ENCODE measurements at places on chromosomes 7 and 10.

DNA sequence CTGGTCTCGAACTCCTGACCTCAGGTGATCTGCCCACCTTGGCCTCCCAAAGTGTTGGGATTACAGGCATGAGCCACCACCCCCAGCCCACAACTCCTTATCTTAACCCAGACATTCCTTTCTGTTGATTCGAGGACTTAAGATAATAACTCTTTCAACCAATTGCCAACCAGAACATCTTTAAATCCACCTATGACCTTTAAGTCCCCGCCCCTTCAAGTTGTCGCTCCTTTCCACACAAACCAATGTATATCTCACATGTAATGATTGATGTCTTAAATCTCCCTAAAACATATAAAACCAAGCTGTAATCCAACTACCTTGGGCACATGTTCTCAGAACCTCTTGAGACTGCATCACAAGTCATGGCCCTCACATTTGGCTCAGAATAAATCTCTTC, 7.8 kb upstream of the ANKRD2 start:
- DNase-seq, result no peak

DNA sequence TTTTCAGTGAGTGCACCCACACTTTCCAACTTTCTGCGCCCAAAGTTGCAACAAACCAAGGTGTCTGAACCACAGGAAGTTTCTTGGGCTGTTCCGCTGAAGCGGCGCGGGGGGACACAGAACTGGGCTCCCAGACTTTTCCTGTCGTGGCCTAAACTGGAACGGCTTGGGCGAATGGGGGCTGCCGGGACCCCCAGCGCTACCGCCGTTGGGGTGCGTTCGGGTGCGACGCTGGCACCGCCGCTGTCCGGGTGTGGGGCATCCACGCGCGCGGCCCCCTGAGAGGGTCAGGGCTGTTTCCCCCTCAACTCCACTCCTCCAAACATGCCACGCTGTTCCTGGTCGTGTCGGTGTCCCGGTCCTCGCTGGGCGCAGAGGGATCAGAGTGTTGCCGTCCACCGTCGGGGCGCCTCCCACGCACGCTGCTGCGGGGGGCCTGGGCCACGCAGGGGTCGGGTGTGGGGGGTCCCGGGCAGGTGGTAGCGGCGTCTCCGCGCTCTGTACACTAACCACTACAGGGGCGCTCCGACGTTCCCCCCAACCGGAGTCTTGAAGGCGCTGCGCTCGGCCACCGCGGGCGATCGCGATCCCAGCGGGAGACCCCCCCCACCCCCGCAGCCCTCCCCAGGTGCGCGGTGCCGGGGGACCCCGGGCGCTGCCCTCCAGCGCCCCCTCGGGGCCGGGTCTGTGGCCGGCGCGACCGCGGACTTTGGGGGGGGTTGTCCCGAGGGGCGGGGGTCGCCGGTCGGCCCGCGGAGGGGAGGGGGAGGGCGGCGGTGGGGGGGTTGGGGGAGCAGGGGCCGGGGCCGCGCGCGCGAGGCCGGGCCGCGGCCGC, 2.2 kb upstream of the CUX1 start:
- peak; percentile 58 for DNase-seq

DNA sequence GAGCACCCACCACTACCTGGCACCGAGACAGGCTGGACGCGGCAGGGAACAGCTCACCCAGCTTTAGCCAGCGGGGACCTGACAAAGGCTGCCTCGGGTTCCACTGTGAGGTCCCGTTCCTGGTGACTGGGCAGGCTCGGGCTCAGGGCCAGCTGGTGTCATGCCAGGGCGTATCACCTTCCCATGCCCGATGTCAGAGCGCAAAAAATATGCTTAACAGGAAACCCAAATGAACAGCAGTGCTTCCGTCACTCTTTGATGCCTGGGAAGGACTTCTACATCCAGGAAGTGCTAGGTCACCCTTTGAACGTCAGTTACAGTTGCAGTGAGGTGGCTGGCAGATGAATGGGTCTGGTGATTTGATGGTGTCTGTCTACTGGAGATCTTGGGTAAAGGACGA, 106.0 kb downstream of the ADARB2 start:
- DNase-seq, result no peak

DNA sequence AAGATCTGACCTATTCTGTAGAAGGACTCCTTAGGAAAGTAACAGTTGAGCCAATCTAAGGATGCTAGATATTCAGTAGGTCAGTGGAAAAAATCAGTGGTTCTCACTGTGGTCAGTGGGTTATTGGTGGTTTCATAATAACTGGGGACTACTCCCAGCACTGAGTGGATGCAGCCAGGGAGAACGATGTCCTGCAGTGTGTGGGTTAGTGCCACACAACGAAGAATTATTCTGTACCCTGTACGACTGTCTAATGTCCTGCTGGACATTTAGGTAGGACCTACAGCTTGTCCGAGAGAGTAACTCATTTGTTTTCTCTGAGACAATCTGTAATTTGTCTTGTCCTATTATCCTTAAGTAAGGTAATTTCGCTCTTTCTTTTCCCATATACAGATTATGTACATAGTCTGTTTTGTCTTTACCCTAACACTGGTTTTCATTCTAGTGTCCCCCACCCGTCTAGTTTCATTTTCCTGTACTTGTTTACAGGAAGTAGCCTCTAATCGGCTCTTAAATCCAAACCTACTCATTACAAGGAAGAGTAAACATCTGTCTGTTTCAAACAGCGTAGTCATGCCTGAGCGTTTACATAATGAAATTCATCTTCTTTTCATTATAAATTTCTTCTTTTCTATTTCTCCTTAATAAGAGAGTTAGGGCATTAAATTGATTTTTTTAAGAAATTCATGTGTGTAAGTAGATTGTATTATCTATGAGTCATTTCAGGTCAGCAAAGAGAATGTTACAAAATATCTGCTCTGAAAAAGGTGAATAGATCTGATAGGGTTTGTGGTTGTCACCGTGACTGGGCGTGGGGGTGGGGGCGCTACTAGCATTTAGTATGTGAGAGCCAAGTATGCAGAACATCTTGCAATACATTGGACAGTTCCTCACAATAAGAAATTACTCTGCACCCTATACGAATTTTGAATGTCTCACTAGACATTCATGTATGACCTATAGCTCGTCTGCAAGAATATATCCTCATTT, 8.3 kb upstream of the ZC3HAV1L start:
- DNase-seq, result no peak

DNA sequence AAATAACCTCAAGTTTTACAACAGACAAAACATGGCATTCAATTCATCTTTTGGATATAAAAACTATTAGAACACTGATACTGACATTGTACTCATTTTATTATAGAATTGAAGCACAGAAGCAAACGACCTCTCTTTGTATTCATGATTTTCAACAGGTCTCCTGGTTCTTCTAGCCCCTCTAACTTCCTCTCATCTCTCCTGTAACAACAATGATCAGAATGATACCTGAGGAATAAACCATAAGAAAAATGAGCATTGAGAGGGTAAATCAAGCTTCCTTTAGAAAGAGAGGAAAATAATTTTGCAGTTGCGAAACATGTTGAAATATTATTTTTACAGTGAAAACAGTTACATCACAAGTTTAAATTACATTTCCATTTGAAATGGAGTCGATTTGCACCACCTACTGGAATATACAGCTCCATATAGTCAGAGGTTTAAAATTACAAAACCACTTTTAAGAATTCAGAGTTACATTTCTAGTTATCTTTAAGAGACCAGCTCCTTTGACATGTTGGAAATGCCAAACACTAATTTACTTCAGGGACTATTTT, 17.5 kb upstream of the TEX36 start:
- peak; percentile 12 for DNase-seq

DNA sequence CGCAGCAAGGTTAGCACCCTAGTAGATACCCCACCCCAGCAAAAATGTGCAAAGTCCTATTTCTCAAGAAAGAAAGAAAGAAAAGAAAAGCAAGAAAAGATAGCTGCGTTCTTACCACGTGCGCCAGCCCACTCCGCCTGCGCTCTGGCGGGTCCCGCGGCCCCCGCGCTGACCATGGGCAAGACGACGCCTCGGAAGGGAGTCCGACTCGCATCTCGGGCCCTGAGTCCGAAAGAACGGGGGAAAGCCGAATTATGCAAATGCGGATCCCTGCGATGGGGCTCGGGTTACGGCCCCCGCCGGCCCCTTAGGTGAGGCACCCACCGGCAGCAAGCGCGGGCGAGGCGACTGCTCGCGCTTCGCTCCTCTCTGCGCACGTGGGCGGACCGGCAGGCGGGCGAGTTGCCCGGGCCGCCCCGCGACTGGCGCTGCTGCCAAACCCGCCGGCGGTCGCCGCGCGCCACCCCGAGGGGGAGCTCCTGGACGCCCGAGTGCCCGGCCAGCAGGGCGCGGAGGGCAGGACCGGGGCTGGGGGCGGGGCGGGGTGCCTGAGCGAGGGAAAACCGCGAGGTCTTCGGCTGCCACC, 2.4 kb upstream of the EGR2 start:
- no peak for DNase-seq

DNA sequence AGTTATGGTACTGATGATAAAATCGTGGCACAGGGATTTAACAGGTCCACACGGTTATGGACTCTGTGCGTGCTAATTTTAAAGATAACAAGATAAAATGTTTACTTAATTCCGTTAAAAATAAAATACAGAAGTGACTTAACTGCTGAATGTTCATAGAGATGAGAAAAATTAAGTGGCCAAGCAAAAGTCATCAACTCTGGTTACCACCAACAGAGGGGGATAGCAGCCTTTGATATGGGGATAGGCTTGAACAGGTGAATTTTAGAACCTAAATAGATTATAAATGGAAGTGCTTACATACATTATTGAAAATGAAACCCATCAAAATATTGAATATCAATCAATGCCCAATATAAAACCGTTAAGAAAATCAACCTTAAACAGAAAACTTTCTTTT, 245.0 kb downstream of the WDR37 start:
- no peak for DNase-seq

- DNase-seq, result no peak
Observed at GRCh38 chr7:5634107-5634950, 147.1 kb downstream of the RNF216 start.

DNA sequence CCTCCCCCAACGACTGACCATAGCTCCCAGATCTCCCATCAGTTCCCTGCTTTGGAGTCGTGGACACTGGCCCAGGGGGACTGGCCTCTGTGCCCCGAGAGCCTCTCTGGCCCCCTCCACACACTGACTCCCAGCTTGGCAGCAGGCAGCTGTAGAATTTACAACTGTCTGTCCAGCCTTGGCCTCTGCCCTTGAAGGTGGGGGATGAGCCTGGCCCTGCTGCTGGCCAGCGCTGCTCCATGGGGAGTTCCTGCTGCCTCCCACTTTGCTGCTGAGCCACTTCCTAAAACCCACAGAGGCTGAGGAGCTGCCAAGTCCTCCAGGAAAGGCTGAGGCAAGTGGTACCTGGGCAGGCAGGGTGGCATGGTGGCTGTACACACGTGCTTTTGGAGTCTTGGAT, 147.1 kb downstream of the WDR11 start:
- DNase-seq, result no peak

- no peak for DNase-seq
Observed at GRCh38 chr7:11650500-11650899, 181.5 kb downstream of the THSD7A start.

- no peak for DNase-seq
Observed at GRCh38 chr7:142301299-142301698, 43.4 kb upstream of the PRSS58 start.

- peak; percentile 80 for DNase-seq
Observed at GRCh38 chr7:128387216-128388144, 22.3 kb downstream of the IMPDH1 start.

DNA sequence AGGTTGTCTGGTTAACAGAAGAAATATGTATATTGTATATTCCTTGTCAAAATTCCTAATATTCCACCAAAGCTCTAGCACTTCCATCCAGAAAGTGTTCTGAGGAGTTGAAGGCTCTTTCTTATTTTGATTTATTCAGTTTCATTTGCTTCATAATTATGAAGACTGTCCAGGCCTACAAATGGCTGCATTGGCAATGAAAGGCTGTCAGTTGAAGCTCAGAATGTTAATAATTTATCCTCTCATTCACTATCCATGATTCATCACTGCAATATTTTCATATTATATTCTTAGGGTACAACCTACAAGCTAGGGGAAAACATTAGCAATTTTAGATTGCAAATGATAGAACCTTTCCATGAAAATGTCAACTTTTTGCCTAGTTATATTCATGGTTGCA, 57.3 kb downstream of the ARID5B start:
- DNase-seq, result no peak

DNA sequence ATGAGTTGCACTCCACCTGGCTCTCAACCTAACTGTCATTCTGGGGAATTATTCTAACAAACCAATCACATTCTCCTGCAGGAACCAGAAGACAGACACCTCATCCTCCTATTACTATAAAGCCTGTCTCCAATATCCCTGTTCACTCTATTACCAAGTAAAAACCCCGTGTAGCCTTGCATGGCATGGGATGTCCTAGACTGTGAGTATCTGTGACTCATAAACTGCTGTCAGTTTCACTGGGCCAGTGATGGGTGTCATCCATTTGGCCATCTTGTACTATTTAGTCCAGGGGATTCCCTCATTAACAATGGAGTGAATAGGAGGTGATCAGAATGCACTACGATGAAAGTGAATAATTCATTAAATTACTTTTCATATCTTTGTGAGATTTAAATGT, 608.7 kb downstream of the DNAJB9 start:
- peak; percentile 16 for DNase-seq

DNA sequence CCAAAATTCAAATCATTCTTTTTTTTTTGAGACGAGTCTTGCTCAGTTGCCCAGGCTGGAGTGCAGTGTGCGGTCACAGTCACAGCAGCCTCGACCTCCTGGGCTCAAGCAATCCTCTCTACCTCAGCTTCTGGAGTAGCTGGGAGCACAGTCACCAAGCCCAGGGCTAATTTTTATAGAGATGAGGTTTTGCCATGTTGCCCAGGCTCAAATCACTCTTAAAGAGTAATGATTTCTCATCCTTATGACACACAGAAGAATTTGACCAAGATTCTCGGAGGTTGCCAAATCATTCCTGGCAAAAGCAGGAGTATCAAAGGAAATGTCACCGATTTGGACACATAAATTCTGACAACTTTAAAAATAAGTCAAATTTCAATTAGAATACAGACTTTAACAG, 39.1 kb downstream of the SIRT1 start:
- DNase-seq, result peak; percentile 16

GRCh38 chr7:22723181-22723601, 3.8 kb upstream of the IL6 start:
- DNase-seq, result no peak

DNA sequence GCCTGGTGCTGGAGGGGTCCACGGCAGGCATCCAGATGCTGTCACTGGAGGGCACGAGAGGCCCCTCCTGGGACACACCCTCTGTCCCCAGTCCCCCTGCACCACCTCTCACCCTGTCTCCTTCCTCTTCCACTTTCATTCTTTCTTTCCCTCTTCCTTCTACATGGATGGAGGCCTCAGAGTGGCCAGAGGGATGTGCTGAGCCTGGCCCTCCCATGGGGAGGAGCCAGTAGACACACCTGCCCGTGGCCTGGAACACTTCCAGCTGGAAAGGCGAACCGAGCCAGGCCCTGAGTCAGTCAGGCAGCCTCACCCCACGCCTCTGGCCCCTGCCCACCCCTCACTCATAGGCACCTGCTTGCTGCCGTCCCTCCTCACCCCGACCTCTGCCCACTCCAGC, 55.9 kb upstream of the MXI1 start:
- no peak for DNase-seq

- no peak for DNase-seq
Observed at GRCh38 chr10:11719496-11720259, 22.5 kb upstream of the ECHDC3 start.
